ENCODE measurements at places on chromosomes 12 and 14.

GRCh38 chr12:52010152-52010622, 3.4 kb downstream of the TAMALIN start:
- DNase-seq: no peak

DNA sequence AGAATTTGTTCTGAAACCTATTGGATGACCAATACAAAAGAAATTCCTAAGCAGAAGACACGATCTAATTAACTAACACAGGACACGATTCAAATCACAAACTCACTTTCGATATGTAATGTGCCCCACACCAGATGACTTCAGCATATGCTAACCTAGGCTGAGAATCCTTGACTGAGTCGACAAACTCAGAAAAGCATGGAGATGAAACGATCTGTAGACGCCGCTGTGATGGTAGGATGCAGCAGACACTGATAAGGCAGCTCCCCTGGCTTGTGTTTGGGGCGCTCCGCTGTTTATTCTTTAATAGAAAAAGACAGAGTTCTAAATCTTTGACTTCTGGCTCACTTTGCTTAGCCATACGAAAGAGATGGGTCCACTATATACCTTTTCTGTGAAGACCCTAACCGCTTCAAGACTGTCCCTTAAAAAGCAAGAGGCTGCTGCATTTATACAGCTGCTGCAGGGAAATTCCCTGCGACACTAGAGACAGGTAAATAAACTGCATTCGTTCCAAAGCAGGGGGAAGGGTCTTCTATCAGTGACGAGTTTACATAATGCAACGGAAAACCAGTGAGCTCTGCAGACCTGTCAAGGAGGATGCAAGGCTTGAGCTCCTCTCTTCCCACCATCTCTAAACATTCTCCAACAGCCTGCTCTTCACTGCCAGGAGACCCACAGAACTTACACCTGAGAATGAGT, 929 bp downstream of the CHD8 start:
- DNase-seq: no peak

DNA sequence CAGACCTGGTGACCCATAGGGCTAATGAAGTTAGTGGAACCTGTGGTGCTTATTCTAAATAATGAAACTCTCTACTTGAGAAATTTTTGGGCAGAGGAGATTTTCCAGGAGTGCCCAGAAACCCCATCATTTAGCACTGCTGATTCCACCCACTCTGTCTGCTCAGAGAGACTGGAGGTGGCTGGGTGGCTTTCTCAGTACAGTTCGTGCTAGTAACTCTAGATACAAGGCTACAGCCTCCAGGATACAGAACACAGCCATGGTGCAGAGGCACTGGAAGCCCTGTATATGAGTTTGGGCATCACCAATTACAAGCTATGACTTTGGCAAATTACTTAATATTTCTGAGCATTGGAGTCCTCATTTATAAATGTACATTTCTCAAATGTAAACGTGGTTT, 32.4 kb downstream of the CCDC177 start:
- no peak for DNase-seq

- DNase-seq: no peak
Observed at GRCh38 chr14:101247842-101248725, 313.2 kb upstream of the DIO3 start.

DNA sequence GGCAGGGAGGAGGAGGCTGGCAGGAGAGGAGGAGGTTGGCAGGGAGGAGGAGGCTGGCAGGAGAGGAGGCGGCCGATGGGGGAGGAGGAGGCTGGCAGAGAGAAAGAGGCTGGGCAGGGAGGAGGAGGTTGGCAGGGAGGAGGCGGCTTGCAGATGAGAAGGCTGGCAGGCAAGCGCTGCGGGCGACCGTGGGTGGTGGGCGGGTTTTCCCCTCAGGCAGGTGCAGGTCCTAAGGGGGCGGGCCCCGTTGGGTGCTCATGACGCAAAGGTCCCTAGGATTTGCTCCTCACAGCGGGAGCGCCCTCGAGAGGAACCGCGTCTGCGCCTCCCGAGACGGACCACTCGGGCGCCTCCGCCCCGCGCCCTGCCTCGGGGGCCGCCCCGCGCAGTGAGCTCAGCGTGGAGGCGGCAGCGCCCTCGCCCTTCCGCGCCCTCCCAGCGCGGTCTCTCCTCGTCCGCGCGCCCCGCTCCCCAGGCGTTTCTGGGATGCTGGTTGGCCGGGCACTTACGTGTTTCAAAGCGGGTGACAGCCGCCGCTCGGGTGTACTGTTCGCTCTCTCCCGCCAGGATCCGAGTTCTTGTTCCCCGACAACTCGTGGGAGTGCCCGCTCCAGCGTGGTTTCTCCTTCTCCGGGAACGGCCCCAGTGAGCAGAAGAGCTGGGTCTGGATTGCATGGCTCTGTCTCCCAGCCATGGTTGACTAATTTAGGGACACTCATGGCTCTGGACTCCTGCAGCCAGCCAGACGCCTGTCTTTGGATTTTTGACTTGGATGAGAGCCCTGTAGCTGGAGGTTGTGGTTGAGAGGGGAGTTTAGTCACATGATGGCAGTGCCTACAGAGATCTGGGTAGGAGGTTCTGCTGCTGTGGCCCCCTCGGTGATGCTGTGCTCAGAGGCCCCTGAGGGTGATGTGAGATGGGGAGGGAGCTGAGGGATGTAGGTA, 64.1 kb upstream of the PPP4R3A start:
- peak; percentile 42 for DNase-seq

DNA sequence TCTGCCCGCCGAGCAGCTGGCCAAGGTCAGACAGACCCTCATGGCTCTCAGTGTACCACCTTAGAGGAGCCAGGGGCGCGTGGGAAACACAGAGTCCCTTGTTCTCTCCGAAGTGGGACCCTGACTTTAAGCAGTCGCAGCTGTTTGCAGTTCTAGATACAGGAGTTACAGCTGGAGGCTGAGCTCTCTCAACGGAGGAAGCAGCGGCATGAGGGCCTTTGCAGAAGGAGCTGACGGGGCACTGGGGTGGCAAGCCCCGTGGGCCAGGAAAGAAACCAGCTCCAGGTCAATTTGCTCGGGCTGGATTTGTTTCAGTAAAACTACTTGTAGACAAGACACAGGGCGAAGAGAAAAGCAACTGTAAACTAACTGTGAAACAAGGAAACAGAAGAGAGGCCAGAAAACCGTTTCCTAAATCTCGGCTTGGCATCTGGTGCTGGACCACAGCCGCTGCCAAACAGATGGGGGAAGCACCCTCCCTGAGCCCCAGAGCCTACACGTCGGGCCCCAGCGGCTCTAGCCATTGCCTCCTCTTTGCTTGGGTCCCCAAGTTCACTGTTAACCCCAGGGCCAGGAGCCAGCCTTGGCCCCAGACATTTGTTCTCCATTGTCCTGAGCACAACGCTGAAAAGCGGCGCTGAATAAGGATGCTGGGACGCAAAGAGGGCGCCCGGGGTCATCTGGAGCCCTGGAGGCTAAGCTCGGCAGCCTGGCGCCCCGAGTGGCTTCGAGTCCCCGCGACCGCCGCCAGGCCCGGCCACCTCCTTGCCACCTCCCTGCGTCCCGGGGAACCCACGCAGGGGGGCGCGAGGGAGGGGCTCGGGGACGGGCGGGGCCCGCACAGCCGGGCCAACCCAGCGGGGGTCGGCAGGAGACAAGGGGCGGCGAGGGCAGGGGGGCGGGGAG, 914 bp upstream of the PACS2 start:
- DNase-seq: peak; percentile 65

GRCh38 chr12:111792155-111792855, 25.6 kb downstream of the ALDH2 start:
- no peak for DNase-seq

DNA sequence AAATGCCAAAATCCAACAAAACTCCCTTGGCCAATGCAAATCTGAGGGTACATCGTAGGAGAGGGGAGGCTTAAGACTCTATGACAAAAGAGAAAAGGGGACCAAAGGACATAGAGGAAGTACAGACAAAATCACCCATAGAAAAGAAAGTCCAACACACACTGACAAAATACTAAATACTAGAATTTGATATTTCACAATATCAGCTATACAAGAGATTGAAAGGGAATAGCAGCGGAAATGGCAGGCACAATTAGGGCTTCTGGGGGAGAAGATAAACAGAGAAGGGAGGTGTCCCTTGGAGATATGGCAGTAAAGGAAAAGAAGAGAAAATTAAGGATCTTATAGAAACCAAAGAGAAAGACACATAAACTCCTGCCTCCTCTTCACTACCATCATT, 29.0 kb downstream of the ATP2B1 start:
- no peak for DNase-seq

DNA sequence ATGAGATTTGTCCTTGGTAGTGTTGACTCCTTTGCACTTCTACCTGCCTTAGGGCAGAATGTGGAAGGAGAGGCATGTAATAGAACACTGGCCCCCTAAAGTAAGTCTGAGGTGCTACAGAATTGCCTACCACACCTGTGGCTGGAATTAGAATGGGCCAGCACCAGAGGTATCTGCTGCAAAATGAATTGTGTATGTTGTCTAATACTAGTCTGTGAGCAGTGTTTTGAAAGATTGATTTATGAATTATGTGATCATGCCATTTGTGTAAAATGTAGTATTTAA, 5.7 kb upstream of the STYX start:
- DNase-seq: no peak

- DNase-seq: no peak
Observed at GRCh38 chr12:28933864-28934527, 215.1 kb upstream of the FAR2 start.

- DNase-seq: no peak
Observed at GRCh38 chr12:32947206-32948067, 50.9 kb upstream of the PKP2 start.

GRCh38 chr12:12964255-12964654, 12.3 kb upstream of the GPRC5D start:
- no peak for DNase-seq

- no peak for DNase-seq
Observed at GRCh38 chr14:32820181-32820580, 118.5 kb upstream of the NPAS3 start.

GRCh38 chr14:85516239-85517113, 13.5 kb upstream of the FLRT2 start:
- no peak for DNase-seq

DNA sequence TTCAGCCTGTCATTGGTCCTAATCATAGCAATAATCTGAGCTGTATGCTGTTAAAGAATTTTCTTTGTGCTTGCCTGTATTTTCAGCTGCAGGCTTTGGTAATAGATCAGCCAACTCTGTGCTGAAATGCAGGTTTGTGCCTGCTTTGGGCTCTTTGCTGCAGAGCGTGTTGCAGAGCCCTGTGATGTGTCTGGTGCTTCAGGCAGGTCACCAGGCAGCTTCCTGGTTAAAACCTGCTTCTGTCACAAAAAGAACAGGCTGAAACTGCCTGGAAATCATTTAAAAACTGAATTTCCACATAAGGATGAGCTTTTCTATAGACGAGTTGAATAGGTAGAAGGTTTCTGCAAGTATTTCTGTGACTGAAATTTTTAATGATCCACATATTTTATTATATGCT, 3.1 kb downstream of the DIP2B start:
- no peak for DNase-seq

- no peak for DNase-seq
Observed at GRCh38 chr12:101862245-101862644, 15.1 kb upstream of the DRAM1 start.

GRCh38 chr12:92389466-92389865, 243.8 kb upstream of the BTG1 start:
- DNase-seq: no peak

GRCh38 chr12:107042801-107043200, 50.5 kb downstream of the CRY1 start:
- no peak for DNase-seq

DNA sequence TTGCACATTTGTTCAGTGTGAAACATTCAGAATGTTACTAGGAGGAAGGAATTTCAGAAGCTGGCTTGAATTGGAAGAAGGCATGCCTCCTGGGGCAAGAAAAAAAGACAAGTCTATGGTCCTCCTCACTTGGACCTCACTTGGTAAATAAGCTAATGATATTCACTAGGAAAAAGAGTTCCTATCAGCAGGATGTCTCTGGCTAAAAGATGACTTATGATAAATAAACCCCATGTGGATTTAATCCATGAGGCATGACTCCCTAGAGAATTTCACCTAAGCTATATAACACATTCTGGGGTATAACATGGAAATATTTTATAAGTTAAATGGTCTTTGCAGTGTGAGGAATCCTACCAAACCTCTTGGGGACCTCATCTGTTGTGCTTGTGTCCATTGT, 199.9 kb downstream of the LRIG3 start:
- no peak for DNase-seq

GRCh38 chr12:103114296-103115055, 157.0 kb downstream of the ASCL1 start:
- DNase-seq: peak; percentile 15

GRCh38 chr14:73771848-73772638, 57.9 kb upstream of the PNMA1 start:
- DNase-seq: peak; percentile 68

- DNase-seq: no peak
Observed at GRCh38 chr12:49105504-49106084, 5.1 kb downstream of the LMBR1L start.

DNA sequence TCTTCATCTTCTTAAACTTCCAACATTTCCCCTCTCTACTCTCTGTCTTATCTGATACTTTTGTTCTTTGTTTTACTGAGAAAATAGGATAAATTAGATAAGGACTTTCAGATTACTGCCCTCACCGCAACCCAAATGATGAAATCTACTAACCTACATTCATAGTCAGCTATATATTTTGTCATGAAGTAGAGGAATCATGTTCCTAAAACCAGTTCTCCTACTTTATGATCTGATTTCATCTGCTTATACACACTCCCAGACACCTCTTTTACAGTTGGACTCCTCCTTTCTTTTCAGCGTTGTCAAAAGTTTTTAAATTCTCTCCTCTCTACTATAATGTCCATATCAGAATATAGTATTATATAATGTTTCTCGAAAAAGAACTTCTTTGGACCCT, 29.7 kb downstream of the MGAT4C start:
- DNase-seq: no peak

GRCh38 chr12:110965574-110965973, 45.2 kb upstream of the MYL2 start:
- DNase-seq: no peak

- DNase-seq: no peak
Observed at GRCh38 chr14:96949594-96949993, 152.4 kb downstream of the VRK1 start.

DNA sequence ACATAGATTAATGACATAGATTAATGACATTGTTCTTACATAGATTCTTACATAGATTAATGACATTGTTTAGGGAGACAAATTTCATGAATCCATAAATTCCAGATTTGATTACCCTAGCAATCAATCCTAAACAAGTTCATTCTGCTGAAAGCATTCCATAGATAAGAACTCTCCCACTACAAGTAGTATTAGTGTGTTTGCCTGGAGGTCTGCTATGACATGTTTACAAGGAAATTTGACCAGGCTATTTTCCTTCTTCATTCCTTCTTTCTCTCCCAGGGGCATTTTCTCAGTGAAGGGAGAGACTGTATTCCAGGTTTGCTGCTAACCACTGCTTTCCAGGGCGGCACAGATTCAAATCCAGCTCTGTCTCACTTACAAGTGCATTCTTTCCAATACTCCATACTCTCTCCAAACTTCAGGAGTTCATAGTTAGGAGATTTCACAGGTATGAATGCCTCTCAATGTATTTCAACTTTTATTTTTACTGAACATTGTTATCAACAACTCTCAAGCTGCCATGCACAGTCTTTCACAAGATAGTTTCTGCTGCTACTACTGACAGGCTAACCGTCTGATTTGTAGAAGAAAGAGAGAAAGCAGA, 134.5 kb downstream of the SLC38A1 start:
- no peak for DNase-seq

- DNase-seq: no peak
Observed at GRCh38 chr12:106205208-106206069, 42.4 kb downstream of the CKAP4 start.

GRCh38 chr12:114858388-114859146, 174.6 kb upstream of the TBX3 start:
- no peak for DNase-seq

All from memory B cell (primary cell).